Calu3 (cell line): ENCODE measurements at places on chromosomes 2 and 18.

- H3K27ac ChIP-seq: no peak overlapping the region
- H3K4me1 ChIP-seq: no peaks in the 10 kb centered on the region
- peaks cover 8% of the 10 kb centered on the region for H3K27me3 ChIP-seq
- DNase-seq: no peak
These were observed 151.1 kb downstream of the GLI2 start for GRCh38 chr2:120886534-120887319.

DNA sequence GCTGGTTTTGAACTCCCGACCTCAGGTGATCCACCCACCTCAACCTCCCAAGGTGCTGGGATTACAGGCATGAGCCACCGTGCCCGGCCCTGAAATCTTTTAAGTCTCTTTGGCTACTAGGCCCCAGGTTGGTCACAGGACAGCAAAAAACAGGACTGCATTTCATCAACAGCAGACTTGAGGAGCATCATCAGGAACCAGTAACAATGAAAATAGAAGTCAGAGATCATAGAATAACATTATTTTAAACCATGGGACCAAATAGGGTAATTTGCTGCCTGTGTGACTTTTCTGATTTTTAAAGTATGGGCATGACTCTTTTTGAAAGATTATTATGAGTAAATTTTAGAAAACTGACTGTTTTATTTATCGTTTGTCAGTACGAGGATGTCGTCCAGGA lies 24.8 kb downstream of the PPP1CB start:
- DNase-seq: no peak
- H3K27ac ChIP-seq: no peak overlapping the region
- H3K36me3 ChIP-seq: peaks cover 25% of the 10 kb centered on the region
- no peaks in the 10 kb centered on the region for H3K27me3 ChIP-seq
- H3K4me1 ChIP-seq: peaks cover 17% of the 10 kb centered on the region

DNA sequence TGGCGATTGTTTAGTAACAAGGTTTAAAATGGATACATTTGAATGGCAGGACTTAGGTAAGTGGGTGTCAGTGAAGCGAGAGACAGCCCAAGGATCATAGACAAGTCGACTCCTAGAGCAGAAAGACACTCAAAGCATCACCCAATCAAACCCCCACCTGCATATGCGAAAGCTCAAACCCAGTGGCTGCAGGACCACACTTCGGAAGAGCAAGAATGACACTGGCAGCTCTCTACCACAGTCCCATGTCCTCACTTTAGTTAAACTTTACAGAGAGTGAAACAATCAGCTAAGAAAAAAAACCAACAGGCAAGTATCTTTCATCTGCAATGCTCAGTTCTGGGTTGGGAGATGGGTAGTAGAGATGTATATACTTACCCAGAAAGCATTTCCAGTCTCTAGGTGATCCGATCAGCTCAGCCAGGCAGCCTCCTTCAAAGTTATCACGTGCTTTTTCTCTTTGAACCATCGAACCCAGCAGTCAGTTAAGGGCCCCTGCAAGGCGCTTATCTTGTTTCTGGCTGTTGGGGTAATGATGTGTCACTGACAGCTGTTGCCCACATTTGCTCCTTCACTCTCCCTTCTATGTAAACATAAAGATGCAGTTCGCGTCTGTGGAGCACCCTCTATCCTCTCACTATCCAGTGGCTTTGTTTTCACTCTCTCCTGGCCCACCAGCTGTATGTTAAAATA lies 357.5 kb upstream of the ID2 start:
- H3K4me1 ChIP-seq: no peaks in the 10 kb centered on the region
- no peak for DNase-seq
- no peak overlapping the region for H3K27ac ChIP-seq
- H3K36me3 ChIP-seq: peaks cover 10% of the 10 kb centered on the region
- H3K4me3 ChIP-seq: no peak overlapping the region

DNA sequence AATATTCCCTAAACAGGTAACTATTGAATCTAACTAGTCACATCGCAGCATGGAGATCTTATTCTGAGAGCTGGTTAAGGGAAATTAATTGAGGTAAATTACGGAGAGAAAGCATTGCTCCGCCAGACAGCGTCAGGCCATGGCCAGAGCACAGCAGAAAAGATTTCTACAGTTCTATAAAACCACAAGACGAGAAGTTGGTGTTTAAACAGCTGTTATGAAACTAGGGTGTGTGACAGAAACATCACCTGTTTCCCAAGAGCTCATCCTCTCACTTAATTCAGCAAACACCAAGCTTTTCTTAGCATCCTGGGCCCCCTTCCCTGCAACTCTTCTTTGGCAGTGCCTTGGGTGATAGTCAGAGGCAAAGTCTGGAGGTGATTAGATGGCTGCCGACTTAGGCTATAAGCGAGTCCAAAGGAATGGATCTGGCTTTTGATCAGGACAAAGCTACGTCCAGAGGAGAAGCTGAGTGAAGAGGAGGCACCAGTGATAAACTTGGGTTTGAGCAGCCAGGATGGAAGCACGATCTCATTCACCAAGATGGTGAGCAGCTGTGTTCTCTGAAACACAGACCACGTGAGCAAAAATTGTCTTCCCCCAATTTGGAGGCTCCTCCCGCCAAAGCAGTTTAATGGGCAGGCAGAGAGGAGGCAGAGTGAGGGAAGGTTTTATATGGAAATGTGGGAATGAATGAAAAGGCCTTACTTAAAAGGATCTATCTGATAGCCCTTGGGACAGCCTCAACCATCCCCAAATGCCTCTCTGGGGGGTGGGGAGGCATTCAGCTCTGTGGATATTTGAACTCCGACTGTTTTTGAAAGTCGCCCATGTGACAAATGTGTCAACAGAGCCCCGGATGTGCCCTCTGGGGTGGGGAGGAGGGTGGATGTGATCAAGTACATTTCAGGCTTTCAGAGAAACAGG lies 57.8 kb downstream of the PKDCC start:
- no peaks in the 10 kb centered on the region for H3K27me3 ChIP-seq
- no peak overlapping the region for H3K4me3 ChIP-seq
- no peak overlapping the region for H3K27ac ChIP-seq
- peaks cover 14% of the 10 kb centered on the region for H3K36me3 ChIP-seq
- peaks cover 7% of the 10 kb centered on the region for H3K4me1 ChIP-seq

DNA sequence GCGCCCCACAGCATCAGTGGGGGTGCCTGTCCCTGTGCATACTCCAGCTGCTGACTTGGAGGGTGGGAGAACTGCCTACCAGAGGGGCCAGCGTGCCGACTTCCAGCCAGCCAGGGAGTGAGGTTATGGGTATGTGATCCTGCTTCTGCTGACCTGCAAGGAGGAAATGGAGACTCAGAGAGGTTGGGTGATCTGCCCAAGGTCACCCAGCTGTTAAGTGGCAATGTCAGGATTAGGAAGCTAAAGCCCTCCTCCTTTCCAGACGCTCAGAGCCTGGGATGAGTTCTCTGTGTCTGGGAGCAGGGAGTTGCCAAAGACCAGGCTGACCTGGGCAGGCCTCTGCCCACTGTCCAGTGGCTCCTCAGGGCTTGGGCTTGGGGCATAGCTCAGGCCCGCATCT lies 169.6 kb downstream of the GLI2 start:
- DNase-seq: no peak
- no peaks in the 10 kb centered on the region for H3K36me3 ChIP-seq
- no peak overlapping the region for H3K4me3 ChIP-seq

GRCh38 chr2:197348721-197349360 lies 38.3 kb upstream of the ANKRD44 start:
- no peak for DNase-seq
- H3K27ac ChIP-seq: no peak overlapping the region
- peaks cover 12% of the 10 kb centered on the region for H3K4me1 ChIP-seq

GRCh38 chr2:66538291-66538690 lies 103.4 kb downstream of the MEIS1 start:
- no peaks in the 10 kb centered on the region for H3K27me3 ChIP-seq
- H3K36me3 ChIP-seq: no peaks in the 10 kb centered on the region

- peaks cover 4% of the 10 kb centered on the region for H3K36me3 ChIP-seq
- no peak for DNase-seq
- no peaks in the 10 kb centered on the region for H3K4me1 ChIP-seq
- H3K27me3 ChIP-seq: no peaks in the 10 kb centered on the region
These were observed 880.2 kb downstream of the TSN start for GRCh38 chr2:122635686-122636085.

DNA sequence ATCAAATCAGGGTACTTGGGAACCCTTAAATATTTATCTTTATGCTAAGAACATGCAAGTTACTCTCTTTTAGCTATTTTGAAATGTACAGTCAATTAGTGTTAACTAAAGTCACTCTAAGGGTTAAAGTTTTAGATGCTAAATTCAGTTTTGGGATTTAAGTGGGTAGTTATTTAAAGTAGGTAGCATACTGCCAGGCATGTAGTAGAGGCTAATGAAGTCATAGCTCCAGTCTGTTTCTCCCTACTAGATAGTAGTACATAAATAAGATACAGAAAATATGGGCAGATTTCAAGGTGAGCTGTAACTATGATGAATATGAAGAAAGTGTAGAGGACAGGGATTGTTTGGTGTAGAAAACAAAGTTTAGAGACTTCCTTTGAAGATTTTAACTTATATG lies 7.5 kb downstream of the RAB3GAP1 start:
- peaks cover 10% of the 10 kb centered on the region for H3K4me1 ChIP-seq
- H3K27me3 ChIP-seq: no peaks in the 10 kb centered on the region
- H3K36me3 ChIP-seq: peaks cover 34% of the 10 kb centered on the region
- no peak overlapping the region for H3K4me3 ChIP-seq

GRCh38 chr2:239397931-239398471 lies 2.8 kb downstream of the HDAC4 start:
- H3K36me3 ChIP-seq: peaks cover 29% of the 10 kb centered on the region
- no peak overlapping the region for H3K4me3 ChIP-seq
- H3K4me1 ChIP-seq: peaks cover 17% of the 10 kb centered on the region
- H3K27me3 ChIP-seq: no peaks in the 10 kb centered on the region
- no peak for DNase-seq

GRCh38 chr2:17190527-17190926 lies 327.7 kb downstream of the RAD51AP2 start:
- no peak overlapping the region for H3K27ac ChIP-seq
- H3K4me1 ChIP-seq: no peaks in the 10 kb centered on the region
- no peak for DNase-seq
- no peak overlapping the region for H3K4me3 ChIP-seq

- H3K27me3 ChIP-seq: peaks cover 40% of the 10 kb centered on the region
- no peaks in the 10 kb centered on the region for H3K4me1 ChIP-seq
- no peak overlapping the region for H3K4me3 ChIP-seq
- H3K27ac ChIP-seq: no peak overlapping the region
- H3K36me3 ChIP-seq: no peaks in the 10 kb centered on the region
These were observed 62.6 kb upstream of the TMEM177 start for GRCh38 chr2:119616421-119616820.

DNA sequence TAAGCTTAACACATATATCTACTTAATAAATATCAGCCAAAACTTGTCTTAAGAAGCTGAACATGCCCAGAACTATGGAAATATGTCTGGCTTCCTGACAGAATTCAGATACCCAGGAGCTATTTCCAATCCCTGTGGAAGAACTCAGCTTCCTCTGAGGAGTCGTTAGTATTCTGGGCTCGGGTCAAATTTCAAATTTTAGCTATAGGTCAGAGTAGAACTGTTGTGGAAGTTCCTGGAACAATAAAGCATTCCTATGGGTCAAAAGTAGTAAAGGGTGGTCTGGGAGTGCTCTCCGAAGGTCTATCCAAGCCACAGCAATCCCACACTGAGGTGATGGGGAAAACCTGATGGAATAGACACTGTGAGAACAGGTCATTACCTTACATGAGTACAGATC lies 342.7 kb upstream of the CHST9 start:
- no peak overlapping the region for H3K27ac ChIP-seq
- no peaks in the 10 kb centered on the region for H3K27me3 ChIP-seq
- no peaks in the 10 kb centered on the region for H3K36me3 ChIP-seq
- H3K4me3 ChIP-seq: no peak overlapping the region

- H3K36me3 ChIP-seq: peaks cover 13% of the 10 kb centered on the region
- no peak for DNase-seq
- no peaks in the 10 kb centered on the region for H3K27me3 ChIP-seq
- no peak overlapping the region for H3K27ac ChIP-seq
- peaks cover 28% of the 10 kb centered on the region for H3K4me1 ChIP-seq
These were observed 18.4 kb downstream of the SLC4A3 start for GRCh38 chr2:219645631-219646527.

DNA sequence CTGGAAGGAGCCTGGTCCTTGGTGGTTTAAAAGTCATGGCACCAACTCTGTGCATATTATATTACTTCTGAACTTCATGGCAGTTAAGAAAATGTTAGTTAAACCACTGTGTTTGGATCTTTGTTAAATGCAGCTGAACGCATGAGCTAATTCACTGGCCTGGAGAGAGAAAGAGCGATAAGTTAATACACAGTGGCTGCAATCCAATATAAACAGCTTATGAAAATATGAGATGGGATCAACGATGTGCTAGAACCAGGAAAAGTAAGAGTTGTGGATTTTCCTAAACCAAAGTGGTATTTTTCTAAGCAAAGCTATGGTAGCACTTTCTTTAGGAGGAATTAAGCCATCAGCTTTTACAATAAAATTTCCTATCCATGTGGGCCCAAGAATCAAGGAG lies 326.7 kb downstream of the MTX2 start:
- DNase-seq: no peak
- H3K27ac ChIP-seq: no peak overlapping the region
- H3K4me1 ChIP-seq: peaks cover 31% of the 10 kb centered on the region
- H3K27me3 ChIP-seq: no peaks in the 10 kb centered on the region
- H3K4me3 ChIP-seq: no peak overlapping the region

- no peaks in the 10 kb centered on the region for H3K27me3 ChIP-seq
- no peak overlapping the region for H3K27ac ChIP-seq
- no peaks in the 10 kb centered on the region for H3K4me1 ChIP-seq
- DNase-seq: no peak
- no peak overlapping the region for H3K4me3 ChIP-seq
These were observed 435.6 kb upstream of the GYPC start for GRCh38 chr2:126220331-126220730.

DNA sequence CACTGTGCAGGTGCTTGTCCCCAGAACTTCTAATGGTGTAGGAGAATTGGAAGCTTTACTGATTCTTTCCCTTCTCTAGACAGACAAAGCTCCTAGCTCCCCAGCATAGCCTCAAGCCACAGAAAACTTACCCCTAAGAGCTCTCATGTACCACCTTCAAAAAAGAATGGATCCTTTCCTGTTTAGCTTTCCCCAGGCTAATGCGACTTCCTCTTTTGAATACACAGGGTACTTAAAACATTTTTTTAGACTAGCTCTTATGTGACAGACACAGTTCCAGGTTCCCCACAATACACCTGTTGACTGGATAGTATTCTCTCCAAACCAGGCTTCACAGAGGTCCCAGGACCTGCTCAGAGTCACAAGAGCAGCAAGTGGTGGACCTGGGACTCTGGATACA lies 8.3 kb downstream of the CTAGE1 start:
- H3K4me3 ChIP-seq: no peak overlapping the region
- H3K4me1 ChIP-seq: no peaks in the 10 kb centered on the region
- no peak overlapping the region for H3K27ac ChIP-seq
- H3K36me3 ChIP-seq: no peaks in the 10 kb centered on the region
- DNase-seq: no peak
